Cortex of kidney (tissue), 1 donor: ENCODE measurements at places on chromosomes 2 and 18.

GRCh38 chr2:41928526-41928925 is 119.3 kb upstream of the PKDCC start:
- no peak for DNase-seq

DNA sequence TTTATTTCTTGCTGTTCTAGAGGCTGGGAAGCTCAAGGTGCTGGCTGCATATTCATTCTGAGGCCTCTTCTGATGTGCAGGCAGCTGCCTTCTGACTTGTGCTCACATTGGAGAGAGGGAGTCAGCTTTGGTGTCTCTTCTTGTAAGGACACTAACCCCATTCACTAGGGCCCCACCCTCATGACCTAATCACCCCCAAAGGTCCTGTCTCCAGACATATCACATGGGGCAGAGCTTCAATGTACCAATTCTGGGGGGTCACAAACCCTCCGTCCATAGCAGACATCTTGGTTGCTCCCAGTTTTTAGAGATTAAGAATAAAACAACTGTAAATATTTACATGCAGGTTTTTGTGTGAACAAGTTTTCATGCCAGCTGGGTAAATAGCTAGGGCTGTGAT is 109.1 kb downstream of the RTP5 start:
- no peak for DNase-seq

DNA sequence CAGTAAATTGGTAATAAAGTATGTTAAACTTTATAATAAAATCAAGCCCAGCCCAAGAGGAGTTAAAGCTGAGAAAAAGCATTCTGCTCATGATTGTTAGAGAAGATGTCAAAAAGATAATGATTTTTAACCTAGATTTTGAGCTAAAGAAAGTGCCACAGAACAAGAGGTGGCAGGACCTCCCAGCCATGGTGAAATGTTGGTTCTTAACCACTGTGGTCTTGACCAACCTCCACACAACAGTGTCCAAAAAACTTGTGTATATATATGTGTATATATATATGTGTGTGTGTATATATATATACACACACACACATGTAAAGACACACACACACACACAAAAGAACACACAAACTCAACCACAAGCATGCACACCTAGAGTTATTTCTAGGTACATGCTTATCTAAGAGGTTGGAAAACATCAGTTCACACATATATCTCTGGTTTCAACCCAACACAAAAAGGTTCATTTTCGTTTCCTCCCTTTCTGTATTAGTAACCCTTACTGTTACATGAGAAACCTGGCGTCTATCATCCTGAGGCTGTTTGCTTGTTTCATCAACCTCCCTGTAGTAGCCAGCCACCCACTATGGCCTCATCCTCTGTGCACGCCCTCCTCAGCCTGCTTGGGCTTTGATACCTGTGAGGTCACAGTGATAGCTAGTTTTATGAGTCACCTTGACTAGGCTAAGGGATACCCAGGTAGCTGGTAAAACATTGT is 631.8 kb upstream of the ID2 start:
- no peak for DNase-seq

- no peak for DNase-seq
Observed at GRCh38 chr2:279366-279765, 8.5 kb downstream of the ALKAL2 start.

DNA sequence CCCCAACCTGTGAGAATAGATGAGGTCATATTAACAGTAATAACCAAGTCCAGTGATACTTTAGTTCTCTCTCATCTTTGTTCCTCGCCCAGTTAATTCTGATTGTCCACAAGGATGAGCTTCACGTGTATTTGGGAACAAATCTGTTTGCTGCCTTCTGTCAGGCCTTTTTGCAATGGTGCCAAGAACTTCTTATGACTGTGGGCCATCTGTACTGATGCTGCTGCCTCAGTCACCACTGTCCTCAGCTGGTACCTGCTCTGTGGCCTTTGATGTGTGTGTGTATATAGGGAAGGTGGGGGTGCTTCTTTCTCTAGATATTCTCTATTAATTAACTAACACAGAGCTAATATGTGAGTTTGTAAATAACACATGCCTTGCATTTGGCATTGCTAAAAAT is 392.9 kb downstream of the TGIF1 start:
- no peak for DNase-seq

- DNase-seq: no peak
Observed at GRCh38 chr2:14910654-14911053, 278.1 kb downstream of the LRATD1 start.

- DNase-seq: no peak
Observed at GRCh38 chr2:10166676-10167292, 44.2 kb downstream of the RRM2 start.

- no peak for DNase-seq
Observed at GRCh38 chr2:58070765-58071164, 24.2 kb downstream of the VRK2 start.

- no peak for DNase-seq
Observed at GRCh38 chr2:233354971-233355574, 779 bp downstream of the DGKD start.

GRCh38 chr2:20196657-20197161 is 28.2 kb downstream of the SDC1 start:
- DNase-seq: no peak

DNA sequence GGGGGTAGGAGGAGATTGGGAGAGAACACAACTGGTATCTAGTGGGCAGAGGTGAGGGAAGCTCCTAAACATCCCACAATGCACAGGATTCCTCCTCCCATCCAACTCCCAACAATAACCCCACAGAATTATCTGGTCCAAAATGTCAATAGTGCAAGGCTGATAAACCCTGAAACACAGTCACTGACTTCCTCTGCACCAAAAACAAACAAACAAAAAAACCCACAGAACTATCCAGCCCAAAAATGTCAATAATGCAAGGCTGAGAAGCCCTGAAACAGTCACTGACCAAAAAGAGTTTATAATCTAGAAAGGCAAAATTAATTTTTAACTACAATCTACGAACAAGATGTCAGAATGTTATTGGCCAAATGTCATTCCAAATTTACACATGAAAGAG is 9.8 kb downstream of the TMX3 start:
- DNase-seq: no peak

DNA sequence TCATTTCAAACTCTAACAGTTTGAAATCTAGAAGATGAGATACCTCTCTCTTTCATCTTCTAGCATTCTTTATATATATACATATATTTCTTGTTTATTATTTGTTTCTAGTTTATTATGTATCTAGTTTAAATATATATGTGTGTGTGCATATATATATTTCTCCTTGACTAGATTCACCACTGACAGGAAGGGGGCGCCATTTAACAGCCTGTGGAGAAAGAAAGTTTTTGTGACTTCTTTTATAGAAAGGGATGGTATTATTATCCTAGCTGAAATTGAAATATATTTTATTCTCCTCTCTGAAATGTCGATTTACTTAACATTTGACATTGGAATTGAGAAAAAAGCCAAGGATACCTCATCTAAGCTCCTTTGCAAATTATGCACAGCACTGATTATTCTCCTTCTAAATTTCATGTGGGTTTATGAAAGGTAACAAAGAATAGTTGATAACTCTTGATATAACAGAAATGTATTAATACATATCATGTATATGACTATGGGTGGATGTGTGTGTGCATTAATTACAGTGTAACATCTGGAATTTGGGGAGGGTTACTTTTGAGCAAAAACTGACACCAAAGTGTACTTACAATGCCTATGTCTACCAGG is 160.7 kb upstream of the NT5C1B start:
- DNase-seq: no peak

DNA sequence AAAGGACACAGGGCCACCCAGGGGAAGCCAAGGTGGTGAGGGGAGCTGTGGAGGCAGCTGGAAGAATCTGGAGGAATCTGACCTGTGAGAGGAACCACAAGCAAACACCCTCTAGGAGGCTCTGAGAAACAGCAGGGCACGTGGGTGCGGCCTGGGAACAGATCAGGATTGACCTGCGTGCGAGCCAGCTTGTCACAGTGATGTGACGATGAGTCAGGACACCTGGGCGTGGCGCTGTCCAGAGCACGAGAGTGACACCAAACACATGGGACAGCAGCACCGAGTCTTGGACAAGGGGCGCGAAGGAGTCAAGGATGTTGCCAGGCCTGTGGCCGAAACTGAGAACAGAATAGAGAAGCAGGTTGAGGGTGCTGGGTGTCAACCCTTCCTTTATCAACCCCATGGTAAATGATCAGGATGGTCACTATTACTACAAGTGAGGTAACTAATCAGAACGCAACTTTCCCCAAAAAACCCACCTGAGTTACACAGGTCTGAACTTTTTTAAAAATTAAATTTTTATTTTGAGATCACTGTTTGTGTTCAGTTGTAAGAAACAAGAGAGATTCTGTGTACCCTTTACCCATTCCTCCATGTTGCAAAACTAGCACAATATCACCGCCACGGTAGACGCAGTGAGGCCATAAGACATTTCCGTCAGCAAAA is 637 bp upstream of the SFT2D3 start:
- DNase-seq: no peak

GRCh38 chr2:143524119-143524553 is 394.9 kb downstream of the ARHGAP15 start:
- DNase-seq: no peak

GRCh38 chr18:61893309-61893970 is 633 bp upstream of the RNF152 start:
- no peak for DNase-seq

- no peak for DNase-seq
Observed at GRCh38 chr2:1754046-1754445, 9.7 kb upstream of the PXDN start.

DNA sequence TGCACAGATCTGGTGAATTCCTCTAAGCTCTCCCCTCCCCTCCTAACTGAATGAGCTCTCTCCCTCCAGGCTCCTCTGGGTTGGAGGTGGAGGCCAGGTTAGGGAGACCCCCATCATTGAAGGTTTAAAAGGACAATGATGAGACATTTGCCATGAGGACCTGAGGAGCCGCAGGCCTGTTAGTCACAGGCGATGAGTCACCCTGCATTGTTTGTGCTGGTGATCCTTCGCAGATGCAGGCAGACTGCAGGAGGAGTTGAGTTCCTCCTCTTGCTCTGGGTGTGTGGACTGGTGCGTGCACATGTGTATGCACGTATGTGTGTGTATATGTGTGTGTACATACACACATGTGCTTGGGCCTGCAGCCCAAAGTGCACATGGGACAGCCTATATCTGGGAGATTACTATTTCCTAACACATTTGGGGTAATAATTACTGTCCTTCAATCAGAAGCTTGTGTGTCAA is 42.0 kb downstream of the MCFD2 start:
- DNase-seq: no peak

DNA sequence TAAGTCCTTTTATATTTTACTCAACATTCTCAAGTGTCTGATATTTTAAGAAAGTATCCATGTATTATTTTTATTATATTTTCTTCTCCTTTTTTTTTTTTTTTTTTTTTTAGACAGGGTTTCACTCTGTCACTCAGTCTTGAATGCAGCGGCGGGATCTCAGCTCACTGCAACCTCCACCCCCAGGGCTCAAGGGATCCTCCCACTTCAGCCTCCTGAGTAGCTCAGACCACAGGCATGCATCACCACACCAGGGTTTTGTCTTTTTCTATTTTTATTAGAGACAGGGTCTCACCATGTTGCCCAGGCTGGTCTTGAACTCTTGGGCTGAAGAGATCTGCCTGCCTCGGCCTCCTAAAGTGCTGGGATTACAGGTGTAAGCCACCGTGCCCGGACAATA is 212.1 kb downstream of the TCF4 start:
- no peak for DNase-seq

- DNase-seq: no peak
Observed at GRCh38 chr2:85878719-85879370, 9.9 kb downstream of the ST3GAL5 start.

DNA sequence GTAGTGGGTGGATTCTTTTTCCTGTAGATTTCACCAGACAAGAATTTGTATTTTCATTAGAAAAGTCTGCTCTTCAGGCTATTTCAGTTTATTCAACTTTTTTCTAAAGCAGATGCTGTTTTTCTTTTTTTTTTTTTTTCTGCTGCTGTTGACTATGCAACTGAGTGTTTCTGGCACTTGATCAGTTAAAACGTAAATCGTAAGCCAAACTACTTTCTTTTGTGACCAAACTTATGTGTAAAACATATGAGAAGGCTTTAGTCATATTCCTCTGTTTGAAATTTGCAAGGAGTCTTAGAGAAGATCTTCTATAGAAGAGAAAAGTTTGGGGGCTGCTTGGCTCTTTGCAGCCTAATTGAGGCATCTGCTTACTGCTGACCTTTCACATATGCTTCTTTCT is 170.1 kb downstream of the PARD3B start:
- DNase-seq: no peak

DNA sequence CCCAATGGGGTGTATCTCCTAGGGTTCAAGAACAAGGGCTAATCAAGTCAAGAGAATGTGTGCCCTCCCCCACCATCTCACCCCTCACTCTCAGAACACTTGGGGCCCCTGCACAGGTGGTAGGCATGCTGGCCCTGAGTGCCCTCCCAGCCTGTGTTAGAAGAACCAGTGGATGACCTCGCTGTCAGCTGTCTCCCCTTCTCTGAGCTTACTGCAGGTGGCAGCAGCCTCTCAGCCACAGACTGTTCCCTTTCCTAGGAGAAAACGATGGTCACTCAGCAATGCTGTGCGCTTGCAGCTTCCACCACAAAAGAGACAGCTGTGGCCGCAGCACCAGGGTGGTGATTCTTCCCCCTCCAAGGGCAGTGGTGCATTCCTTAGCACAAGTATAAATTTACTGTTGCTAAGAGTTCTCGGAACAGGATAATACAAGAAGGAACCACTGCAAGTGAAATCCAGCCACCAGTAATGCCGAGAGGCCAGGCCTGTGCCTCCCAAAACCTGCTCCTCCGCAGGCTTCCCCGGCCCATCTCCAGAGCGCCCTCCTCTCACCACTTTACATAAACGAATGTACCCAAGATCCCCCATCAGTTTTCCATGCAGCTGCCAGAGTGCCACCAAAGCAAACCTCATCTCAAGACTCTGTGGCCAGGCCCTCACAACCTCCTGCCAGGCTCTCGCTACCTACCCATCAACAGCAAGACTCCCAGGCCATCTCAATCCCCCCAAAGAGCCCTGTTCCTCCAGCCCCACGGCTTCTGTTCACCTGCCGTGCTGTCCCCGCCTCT is 935 bp upstream of the RAMP1 start:
- DNase-seq: no peak

DNA sequence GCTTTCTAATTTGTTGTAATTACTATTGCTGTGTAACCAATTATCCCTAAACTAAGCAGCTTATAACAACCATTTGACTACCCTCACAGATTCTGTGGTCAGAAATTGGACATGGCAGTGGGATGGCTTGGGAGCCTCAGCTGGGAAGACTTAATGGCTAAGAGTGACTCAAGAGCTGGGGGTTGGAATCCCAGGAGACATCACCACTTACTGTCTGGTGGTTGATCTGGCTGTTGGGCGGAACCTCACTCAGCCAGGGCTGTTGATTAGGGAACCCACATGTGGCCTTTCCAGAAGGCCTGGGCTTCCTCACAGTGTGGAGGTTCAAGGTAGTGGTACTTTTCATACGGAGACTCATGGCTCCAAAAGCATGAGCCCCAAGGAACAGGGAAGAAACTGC is 49.8 kb downstream of the E2F6 start:
- DNase-seq: no peak
